ENCODE measurements at places on chromosomes 11 and 22.

DNA sequence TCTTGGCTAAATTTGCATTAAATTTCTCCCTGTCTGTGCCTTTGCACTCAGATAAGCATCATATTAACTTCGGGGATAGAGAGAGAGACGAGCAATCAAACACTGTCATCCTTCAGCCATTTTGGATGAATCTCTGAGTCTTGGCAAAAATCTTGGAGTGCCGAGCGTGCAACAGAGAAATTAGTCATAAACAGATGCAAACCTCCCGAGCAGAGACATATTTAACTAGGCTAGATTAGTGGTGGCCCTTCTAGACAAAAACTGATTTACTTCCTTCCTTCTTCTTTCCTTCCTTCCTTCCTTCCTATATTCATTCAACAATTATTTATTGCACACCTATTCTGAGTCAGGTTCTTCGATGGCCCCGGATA lies 114.4 kb upstream of the BLID start:
- DNase-seq: no peak

GRCh38 chr11:116348226-116348625 lies 424.6 kb downstream of the BUD13 start:
- DNase-seq: no peak

DNA sequence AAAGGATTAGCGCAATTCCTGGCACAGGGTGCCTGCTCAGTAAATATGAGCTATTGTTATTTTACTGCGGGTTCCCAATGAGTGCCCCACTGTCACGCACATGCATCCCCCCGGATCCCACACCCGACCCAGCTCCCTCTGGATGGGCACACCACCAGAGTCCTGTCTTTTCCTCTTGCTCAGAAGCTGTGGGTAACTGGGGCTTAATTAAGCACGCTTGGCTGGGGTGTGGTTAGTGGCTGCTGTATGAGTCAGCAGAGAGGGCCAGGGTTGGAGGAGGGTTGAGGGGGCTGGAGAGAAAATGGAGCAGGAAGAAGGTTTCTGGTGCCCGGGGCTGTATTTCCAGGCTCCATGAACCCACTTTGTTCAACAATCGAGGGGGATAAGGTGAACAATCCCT lies 30.3 kb upstream of the NECTIN1 start:
- no peak for DNase-seq

DNA sequence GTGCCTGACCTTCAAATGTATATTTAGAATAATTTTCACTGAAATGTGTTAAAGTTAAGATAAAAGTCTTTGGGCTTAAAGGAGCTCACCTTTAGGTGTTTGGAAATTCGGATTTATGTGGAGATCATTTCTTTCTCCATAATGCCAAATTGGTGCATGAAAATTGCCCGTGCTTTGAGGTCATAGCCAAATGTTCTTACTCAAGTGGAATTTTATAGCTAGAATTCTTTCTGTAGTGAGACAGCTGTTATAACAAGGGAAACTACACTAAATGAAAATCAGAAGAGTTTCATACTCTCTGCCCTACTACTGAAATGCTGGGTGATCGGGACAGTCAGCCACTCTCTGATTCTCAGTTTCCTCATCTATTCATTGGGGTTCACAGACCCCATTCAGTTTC lies 89.5 kb upstream of the DBX1 start:
- no peak for DNase-seq

- no peak for DNase-seq
Observed at GRCh38 chr11:67649634-67650510, 658 bp downstream of the ACY3 start.

GRCh38 chr22:39501644-39502108 lies 414 bp upstream of the MIEF1 start:
- DNase-seq: no peak

DNA sequence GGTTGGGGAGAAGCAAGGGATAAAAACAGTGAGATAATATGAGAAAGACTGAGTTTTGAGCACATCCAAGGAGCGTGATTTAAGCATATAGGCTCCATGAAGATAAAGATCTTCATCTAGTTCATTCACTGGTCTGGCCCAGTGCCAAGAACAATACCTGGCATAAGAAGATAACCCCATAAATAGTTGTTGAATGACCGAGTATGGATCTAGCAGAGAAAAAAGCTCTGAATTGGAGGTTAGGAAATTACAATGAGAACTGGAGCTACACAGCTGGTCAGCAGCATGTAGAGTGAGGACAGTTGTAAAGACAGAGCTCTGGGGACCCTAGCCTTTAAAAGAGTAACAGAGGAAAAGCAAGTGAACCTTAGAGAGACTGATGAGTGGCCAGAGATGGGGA lies 33.0 kb upstream of the PAK1 start:
- DNase-seq: no peak

GRCh38 chr22:44179989-44180705 lies 578 bp upstream of the PARVG start:
- DNase-seq: no peak

DNA sequence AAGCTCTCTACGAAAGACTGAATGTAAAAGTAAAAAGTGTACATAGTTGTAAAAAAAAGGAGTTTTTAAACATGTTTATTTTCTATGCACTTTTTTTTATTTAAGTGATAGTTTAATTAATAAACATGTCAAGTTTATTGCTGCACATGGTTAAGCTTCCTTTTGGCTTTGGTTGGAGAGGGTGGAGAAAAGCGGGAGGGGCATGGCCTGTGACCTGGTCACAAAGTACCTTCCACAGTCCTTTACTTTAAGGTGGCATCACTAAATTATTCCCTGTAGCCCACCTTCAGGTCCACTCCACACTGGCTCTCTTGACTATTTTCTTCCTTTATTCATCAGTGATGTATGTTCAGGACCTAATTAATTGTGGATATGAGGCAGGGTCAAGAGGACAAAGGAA lies 586 bp upstream of the TTC36 start:
- DNase-seq: no peak

GRCh38 chr22:20238901-20239675 lies 29.0 kb downstream of the RTN4R start:
- no peak for DNase-seq

- DNase-seq: no peak
Observed at GRCh38 chr11:111878385-111878848, 548 bp downstream of the FDXACB1 start.

DNA sequence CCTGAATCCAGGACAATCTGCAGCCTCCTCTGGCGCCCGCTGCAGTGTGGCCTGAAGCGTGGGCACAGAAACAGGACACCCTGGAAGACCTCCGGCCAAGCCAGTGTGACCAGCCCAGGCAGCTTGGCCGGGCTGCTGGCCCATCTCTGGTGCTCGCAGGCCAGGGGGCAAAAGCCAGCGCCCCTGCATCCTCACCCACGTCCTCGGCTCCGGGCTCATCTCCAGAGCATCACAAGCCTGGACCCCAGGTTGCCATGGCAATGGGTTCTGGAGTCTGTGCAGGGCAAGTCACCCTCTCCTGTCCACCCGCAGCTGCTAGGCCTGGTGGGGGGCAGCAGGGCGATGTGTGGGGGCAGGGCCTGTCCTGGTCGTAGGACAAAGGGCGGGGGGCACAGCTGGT lies 9.3 kb upstream of the PDGFB start:
- no peak for DNase-seq

Data from GM18507 (cell line).